ENCODE measurements at places on chromosomes 12 and 14.

- no peak for DNase-seq
Measured at GRCh38 chr12:98908866-98909265, 263.8 kb downstream of the APAF1 start.

- no peak for DNase-seq
Measured at GRCh38 chr12:91249518-91250272, 67.1 kb upstream of the DCN start.

GRCh38 chr14:93729993-93730392 lies 58.3 kb downstream of the PRIMA1 start:
- no peak for DNase-seq

DNA sequence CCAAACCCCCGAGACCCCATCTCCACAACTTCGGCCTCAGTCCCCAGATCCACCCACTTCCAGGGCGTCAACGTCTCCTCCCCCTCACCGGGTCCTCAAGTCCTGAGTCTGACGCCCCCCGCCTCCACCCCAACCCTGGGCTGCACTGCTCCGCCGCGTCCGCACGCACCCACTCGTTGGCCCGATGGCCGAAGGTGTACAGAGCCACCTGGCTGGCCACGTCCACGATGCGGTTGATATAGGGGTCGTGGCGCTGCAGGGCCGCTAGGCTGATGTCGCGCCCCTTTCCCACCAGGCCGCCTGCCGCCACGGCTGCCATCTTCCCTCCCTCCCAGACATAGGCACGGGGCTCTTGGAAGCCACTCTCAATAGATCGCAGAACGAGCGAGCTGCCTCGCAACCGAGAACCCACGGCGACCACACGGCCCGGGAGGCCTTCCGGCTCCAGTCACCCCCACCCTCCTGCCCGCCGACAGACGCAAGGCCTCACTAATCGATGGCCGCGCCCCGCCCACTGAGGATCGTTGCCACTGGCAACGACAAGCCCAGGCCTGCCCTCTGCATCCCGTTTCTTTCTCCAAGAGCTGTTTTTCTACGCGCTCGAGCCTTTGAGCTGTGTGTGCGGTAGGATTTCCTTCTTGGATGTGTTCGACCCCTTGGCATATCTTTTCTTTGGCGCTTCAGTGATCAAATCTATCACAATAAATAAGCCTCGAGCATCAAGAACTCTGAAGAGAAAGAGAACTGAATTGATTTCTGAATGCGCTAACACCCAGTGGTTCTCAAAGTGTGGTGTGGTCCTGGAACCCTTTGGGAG lies at the start of gene DCP1B:
TSS of gene DCP1B (minus strand) at position 345 of the 817 bp plus-strand sequence. CDS start at position 319, 26 bp downstream.
- DNase-seq = peak; percentile 96

DNA sequence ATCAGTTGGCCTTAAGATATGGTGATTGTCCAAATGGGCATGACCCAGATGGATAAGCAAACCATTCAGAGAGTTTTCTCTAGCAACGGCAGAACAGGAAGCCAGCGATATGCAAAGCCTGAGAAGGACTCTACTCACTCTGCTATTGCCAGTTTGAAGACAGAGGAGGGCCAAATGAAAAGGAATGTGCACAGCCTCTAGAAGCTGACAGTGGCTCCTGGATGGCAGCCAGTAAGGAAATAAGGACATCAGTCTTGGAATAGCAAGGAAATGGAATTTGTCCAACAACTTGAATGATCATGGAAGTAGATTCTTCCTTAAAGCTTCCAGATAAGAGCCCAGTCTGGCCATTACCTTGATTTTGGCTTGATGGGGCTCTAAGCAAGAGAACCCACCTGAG lies 60.0 kb downstream of the TMTC2 start:
- no peak for DNase-seq

DNA sequence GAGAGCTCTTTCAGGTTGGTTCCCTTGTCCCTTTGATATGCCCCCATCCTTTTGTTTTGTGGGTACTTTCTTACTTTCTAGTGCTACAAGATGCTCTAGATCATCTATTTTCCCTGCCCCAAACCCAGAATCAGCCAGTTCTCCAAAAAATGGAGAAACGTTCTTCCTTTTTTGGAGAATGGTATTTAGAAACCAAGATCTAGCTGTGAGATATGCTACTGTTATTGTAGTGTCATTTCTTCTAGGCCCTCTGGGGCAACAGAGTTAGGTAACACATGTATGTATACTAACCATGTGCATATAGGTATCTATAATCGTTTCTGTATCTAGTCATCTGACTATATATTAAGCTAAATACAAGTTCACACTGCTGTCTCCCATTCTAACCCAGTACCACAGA lies 6.9 kb upstream of the IGFBP6 start:
- DNase-seq = no peak

DNA sequence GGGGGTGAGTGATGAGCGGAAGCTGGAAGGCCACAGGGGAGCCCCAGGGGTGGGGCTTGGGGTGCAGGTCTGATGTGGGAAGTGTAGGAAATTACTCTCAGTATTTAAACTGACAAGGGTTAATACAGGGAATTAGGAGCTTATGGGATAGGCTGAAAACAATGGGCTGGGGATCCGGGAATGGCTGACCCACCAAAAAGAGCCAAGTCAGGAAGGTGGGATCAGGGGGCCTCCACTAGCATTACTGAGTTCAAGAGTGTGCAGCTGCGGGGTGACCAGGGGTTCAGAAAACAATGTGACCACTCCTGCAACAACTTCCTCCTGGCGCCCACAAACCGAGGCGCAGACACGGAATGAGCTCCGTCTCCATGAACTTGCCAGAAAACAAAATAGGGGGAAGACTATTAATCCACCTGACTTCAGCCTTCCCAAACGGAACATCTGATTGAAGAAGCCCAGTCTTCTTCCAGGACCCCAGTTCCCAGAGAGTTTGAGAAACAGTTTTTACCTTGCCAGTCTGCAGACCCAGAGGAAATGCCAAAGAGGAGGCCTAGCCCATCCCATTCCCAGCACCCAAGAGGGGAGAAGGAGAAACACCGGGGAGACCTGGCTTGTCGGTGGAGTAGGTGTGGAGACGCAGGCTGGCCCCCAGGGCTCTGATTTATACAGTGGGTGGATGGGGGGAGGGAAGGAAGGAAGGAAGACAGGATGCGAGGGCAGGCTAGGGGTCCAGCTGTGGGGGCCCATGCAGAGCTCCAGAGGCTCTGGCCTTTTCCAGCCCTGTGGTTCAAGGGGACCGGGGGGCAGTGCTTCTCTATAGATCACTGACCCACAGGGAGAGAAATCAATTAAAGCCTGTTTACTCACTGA lies 16.5 kb upstream of the YY1 start:
- DNase-seq = no peak

- DNase-seq = no peak
Measured at GRCh38 chr12:59708064-59708463, 112.2 kb downstream of the SLC16A7 start.

- no peak for DNase-seq
Measured at GRCh38 chr14:102424520-102424919, 61.8 kb downstream of the TECPR2 start.

DNA sequence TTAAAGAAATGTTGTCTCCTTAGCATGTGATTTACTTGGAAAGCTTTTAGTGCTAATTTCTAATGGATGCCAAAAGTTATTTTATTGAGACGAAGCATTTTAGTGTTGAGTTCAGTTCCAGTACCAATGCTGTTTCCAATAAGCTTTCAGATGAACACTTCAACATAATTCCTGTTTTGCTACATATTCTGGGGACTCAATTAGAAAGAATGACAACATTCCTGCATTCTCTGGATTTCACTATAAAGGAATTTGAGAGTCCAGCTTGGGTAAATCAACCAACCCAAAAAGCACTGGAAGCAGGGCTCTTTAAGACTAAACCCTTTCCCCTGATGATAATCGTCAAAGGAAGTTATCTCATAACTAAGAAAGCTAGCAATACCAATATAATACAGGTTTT lies 353.0 kb upstream of the TMTC1 start:
- DNase-seq = no peak

DNA sequence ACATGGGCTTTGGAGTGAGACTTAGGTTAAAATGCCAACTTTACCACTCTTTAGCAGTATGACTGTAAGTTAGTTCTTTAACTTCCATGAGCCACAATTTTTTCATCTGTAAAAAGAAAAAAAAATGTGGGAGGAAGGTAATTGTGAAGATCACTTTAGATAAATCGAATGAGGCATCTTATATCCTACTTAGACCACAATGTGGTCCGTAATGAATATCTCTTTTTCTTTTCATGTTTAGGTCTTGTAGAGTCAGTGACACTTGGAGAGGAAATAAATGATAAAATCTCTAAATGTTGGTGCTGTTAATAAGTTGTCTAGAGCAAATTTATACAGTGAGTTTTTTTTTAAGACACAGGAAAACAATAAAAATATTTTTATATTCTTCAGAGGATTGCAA lies 34.3 kb downstream of the RGS6 start:
- DNase-seq = no peak

- no peak for DNase-seq
Measured at GRCh38 chr12:7383157-7383556, 60.8 kb downstream of the CD163L1 start.

DNA sequence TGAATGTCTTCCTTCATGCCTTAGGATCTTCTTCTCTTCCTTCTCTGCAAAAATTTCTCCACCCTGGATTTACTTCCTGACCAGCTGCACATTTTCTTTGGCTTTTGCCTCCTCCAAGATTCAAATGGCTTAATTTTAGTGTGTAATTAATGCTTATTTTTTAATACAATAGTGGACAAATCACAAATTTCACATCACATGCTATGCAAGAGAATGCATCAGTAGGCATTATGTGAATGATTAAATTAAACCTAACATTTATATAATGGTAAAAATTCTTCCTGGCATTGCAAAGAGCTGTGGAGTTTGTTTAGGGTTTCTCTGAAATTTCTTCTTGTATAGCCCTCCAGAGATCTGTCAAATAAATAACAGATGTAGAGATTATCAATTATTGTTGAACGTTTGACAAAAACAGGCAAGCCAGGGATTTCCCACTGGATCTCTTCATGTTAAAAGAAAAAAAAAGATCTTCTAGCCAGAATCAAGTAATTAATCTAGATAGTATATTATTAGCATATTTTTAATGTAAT lies 84.4 kb downstream of the NAV3 start:
- DNase-seq = no peak
